Anterior cingulate cortex (tissue), 58 donors: ENCODE measurements at places on chromosomes 7 and 10.
A peak's percentile ranks its signal among the peaks of the same experiment; 100 is the strongest.

DNA sequence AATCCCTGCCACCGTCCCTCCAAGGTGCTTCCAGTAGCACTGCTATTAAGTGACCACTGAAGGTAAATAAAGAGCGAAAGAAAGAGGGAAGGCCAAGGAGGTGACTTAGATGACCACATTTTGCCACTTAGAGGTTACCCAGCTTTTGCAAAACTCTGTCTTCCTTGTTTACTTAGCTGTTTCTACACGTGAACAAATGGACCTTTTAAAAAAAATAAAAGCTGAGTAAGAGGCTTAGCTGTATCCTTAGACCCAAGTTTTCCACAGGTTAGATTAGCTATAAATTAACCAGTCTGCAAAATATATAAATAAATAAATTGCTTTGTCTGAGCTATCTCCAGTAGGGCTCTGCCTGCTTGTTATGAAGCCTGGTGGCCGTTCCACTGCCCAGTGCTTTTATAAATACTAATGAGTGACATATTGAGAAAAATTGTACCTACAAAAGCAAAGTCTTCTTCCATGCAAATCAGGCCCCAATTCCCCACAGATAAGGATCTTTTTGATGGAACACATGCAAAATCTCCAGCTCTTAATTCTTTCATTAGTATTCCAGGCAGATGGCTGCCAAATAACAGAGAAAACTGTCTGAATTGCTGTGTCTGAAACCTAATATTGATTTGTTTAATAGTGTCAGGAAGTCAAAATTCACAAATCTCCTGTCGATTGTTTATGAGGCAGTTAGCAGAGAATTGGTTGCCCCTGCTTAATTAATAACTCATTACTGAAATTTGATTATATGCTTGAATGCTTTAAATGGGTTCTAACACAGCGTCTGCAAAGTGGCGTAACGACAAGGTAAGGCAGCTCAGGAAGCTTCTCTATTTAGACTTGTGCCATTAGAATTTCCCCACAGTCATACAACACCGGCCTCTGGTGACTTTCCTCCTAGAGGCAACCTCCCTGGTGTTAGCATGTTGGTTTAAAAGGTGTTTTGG lies 176.7 kb downstream of the EMX2 start:
- DNase-seq, result no peak

DNA sequence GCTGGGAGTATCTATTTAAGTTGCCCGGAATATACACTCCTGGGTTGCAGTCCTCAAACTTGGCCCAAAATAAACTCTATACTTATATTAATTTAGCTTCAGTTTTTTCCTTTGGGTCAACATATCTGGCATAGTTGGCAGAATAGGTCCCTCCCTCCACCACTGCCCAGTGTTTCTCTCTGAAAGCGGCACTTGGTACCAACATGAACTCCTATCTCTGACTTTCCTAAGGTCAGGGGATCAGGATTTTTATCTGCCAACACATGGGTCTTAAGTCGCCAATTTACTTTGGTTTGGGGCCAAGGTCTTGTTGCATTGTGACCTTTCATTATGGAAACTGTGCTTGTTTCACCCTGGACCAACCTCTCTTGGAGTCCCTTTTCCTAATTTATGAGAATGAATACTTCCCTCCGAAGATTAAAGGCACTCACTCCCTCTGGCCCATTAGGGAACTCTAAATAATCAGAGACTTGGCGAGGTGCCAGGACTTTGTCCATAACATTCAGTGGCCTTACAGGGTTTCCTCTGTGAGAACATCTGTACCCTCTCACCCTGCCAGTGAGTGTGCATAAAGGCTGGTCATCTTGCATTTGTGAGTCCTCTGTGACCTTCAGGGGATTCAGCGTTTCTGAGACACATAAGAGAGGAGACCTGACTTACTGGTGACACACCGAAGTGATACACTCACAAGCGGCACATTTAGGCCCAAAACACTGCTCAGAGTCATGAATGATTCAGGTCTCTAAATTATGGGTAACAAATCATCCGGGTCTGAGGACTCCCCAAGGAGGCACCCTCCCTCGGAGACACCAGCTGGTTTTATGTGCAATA lies 19.7 kb upstream of the FKBP9 start:
- DNase-seq, result no peak

- no peak for DNase-seq
Observed at GRCh38 chr7:15461576-15461975, 100.2 kb downstream of the AGMO start.

DNA sequence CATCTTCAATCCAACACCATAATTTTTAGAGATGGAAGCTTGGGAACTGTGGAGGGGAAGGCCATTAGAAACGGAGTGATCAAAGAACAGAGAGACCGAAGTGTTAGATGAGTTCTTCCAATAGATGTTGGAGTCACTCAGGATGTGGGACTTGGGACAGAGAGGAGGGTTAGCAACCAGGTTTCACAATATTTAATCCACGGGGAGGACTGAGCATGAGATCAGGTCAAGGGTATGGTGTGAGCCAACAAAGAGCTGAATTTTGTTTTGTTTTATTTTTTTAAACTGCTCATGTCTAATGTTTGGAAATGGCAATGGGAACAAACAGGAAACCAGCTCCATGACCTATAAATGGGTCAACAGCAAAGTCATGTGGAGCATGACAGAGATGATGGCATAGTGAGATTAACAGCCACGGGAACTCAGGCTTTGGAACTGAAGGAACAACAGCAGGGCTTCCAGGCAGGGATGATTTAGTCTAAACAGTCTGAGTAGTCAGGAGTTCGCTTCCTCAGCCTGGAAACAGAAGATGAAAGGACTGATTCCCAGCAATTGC lies 38.9 kb upstream of the AMPH start:
- no peak for DNase-seq

GRCh38 chr7:17668122-17668521 lies 272.2 kb downstream of the SNX13 start:
- no peak for DNase-seq

DNA sequence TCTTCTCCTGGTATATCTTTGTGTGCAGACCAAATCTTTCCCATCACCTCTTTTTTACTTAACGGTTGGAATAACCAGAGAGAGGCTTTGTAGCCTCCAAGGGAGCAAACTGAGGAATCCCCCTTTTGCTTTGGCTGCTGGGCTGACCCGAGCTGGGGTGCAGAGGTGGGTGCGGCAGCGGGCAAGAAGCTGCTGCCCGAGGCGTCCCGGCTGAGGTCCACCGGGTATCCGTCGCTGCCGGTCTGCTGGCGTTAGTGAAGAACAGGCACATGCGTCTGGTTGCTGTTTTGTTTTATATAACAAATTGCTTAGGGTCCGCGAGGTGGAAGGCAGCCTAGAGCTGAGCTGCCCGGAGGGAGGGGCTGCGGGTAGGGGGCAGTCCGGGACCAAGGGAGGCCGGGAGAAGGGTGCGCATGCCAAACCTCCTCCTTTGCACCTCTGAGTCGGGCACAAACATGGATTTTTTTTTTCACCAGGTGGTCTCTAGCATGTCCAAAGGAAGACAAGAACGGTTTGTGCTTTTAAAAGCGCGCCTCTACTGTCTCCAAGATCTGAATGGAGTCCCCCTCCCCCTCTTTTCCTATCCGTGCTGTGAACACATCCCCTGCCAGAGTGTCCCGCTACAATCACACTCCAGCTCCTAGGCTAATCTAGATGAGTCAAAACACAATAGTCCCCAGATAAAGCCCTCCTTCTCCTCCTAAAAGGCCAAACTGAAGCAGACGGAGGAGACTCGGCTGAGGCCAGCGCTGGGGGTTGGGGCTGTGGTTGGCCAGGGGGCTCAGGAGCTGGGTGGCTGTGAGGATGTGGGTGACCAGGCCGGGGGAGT lies 6.8 kb upstream of the GATA3 start:
- DNase-seq, result no peak

DNA sequence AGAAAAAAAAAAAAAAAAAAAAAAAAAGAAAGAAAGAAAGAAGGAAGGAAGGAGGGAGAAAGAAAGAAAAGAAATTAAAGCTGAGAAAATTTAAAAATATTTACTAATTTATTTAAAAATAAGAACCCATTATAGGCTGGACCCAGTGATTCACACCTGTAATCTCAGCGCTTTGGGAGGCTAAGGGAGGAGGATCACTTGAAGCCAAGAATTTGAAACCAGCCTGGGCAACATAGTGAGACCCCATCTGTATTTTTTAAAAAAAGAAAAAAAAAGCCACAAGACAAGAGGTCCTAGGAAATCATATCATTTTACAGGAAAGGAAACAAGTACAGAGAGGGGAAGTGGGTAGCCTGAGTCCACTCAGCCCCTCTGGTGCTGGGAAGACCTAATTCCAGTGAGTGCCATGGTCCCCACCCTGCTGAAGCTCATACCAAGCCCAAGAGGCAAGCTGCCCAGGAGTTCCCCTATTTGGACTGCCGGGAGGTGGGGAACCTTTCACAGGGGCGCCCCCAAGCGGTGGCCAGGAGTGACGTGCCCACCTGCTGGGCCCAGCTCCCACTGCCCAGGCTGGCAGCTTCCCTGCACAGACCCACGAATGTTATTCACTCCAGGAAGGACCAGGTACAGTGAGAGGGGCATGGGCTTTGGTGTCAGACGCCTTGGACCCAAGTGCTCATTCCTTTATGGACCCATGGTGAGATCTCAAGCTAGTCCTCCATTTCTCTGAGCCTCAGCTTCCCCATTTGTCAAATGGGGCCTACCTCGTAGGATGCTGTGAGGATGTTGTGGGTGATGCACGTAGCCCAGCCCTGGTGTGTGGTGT lies 133.6 kb downstream of the ZMIZ1 start:
- no peak for DNase-seq

GRCh38 chr10:50385624-50386023 lies 134.3 kb upstream of the ASAH2 start:
- DNase-seq, result peak; percentile 4

DNA sequence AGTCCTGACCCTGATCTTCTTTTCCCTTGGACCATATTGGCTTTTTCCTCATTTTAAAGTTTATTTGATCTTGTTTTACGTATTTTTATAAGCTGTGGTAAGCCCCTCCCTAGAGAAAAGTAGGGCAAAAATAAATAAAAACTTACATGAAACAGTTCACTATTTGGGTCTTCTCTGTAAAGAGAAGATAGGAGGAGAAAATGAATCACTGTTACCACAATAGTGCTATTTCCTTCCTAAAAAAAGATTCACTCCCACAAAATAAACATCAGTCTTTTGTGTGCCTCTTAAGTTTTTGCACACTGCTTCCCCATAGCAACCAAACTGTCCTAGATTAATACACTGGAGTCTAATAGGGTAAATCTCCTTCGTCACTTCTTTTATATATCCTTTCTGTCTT lies 1.4 kb upstream of the SVIL start:
- no peak for DNase-seq

GRCh38 chr7:80540836-80541235 lies 29.0 kb upstream of the GNAT3 start:
- DNase-seq, result no peak

DNA sequence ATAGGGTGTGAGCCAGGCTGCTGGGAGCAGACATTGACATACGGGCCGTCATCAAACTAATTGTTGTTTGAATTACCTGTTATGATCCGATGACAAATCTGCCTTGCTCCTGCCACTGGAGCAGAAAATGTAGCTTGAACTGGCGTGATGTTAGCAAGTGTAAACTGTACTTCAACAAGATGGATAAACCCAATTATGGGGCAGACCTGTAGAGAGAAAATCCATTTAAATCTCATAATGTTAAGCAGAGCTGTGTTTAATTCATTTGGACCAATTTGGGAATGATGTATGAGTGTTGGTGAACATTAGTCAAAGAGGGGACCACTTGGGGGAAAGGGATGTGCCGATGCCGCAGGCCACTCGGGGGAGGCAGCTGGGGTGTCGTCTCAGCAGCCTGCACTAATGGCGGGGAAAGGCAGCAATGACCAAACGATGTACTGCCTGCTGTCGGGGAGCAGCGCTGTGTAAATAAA lies 27.4 kb downstream of the TCF7L2 start:
- no peak for DNase-seq

GRCh38 chr7:39910108-39910869 lies 39.8 kb upstream of the CDK13 start:
- no peak for DNase-seq

DNA sequence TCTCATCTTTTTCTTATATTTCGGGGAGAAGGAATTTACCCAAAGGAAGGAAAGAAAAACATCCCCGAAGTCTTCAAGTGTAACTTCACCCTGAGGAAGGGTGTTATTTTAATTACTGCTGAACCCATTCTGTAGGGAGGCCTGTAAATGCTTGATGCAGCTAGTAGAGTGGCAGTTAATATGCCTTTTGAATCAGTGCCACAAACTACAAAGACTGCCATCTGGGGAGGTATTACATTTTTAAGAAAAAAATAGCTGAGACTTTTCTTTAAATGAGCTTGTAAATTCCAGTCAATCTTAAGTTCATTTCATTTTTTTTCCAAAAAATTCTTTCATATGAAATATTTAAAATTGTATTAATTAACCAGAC lies 233.1 kb upstream of the FERD3L start:
- DNase-seq, result no peak

- no peak for DNase-seq
Observed at GRCh38 chr7:20539201-20539600, 76.3 kb upstream of the ABCB5 start.

GRCh38 chr7:151137791-151138152 lies 29.7 kb downstream of the GBX1 start:
- DNase-seq, result no peak

DNA sequence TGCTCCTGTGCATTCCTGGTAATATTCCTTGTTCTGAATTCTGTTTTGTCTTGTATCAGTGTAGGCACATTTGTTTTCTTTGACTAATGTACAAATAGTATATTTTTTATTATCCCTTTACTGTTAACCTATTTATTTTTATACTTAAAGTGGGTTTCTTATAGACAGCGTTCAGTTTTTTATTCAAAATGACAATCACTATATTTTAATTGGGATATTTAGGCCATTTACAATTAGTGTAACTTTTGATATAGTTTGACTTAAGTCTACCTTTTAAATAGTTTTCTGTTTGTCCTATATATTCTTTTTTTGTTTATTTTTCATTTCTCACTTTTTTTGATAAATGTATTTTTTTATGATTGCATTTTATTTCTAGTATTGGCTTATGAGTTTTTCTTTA lies 219.8 kb downstream of the DNAJB9 start:
- no peak for DNase-seq

DNA sequence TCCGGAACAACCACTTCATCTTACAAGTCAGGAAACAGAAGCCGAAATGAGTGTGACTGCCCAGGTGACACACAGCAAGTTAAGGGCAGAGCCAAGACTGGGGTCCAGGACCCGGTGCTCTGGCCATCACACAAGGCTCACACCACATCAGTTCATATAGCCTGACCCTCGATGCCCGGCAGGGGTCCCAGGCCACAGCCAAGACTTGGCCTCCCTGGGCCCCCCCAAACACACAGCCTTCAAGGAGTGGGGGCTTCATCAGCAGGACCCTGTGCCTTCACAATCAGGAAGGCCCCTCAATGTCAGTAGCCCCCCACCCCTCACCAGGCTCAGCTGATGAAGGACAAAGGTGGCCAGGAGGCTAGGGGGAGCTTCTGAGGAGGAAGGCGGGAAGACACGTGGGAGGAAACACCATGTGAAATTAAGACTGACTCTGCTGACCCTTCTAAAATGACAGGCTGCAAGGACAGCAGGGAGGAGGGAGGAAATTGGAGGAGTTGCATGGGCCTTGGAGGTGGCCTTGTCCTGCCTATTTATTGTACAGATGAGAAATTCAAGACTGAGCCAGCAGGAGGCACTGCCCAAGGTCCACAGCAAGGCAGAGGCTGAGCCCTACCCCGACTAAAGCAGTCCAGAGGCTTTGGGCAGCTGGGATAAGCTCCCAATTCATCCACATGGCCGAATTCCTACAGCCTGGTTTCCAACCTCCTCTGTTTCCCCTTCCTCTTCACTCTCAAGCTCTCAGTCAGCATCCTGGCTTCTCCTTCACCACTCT lies 216.1 kb upstream of the ZMIZ1 start:
- DNase-seq, result no peak

- DNase-seq, result no peak
Observed at GRCh38 chr7:145143685-145144084, 307.8 kb upstream of the TPK1 start.
